ENCODE measurements at places on chromosomes 2 and 18. TPM values are rescaled to one million over a fixed set of nuclear protein-coding genes. Genes with fewer than 3 reads are reported as not detected.
A peak's percentile ranks its signal among the peaks of the same experiment; 100 is the strongest.

UNC80 gene
- total RNA-seq, result 0.27 TPM

ATG4B gene
- 83.2 TPM for total RNA-seq

ING5 gene
- 15.8 TPM for total RNA-seq

ABCG5 gene
- total RNA-seq, result not detected

ERMN gene
- total RNA-seq, result 0.14 TPM

CD207 gene
- not detected for total RNA-seq

ABCG8 gene
- total RNA-seq, result not detected

- peak overlapping the region; percentile 85 for H3K27ac ChIP-seq
- no peak overlapping the region for H3K4me3 ChIP-seq
- no peaks in the 10 kb centered on the region for H3K36me3 ChIP-seq
- H3K27me3 ChIP-seq, result no peaks in the 10 kb centered on the region
These were observed 100.2 kb upstream of the FOSL2 start for GRCh38 chr2:28292491-28292890.

- peaks cover 2% of the 10 kb centered on the region for H3K27me3 ChIP-seq
- DNase-seq, result no peak
- no peaks in the 10 kb centered on the region for H3K36me3 ChIP-seq
These were observed 142.3 kb downstream of the TMEM163 start for GRCh38 chr2:134576478-134576877.

DNA sequence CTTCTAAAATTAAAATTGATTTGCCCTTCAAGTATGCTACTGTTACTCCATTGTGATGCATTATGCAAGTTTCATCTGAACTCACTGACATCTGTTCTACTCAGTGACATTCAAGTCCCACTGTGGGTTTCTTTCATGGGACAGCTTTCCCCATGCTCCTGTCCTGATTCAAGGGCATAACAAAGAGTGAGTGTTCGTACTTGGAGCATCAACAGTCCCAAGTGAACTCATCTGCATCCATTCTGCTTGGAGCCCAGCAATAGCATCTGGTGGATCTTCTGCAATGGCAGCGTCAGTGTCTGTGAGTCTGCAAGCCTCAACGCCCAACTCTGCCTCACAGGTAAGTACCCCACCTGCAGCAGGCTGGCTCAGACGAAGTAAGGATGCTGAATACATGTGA, 27.5 kb downstream of the BUB1 start:
- H3K27ac ChIP-seq, result no peak overlapping the region
- no peaks in the 10 kb centered on the region for H3K27me3 ChIP-seq
- H3K4me1 ChIP-seq, result no peaks in the 10 kb centered on the region
- H3K4me3 ChIP-seq, result no peak overlapping the region
- DNase-seq, result no peak
- H3K36me3 ChIP-seq, result peaks cover 32% of the 10 kb centered on the region

DNA sequence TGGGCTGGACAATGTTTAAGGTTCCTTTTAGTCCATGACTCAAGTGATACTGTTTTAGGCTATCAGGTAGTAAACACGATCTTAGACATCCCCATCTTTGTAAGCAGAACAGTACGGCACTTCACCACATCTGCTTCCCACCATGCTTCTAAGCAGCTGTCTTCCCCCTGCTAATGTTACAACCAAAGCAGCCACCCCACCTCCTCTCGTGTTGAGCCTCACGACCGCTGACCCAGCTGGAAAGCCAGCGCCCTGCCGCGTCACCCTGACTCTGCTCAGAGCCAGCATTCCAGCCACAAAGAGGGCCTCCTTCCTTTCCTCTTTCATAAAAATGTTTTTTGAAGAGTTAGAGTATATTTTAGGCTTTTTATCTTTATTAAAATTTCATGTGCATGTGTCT, 9.4 kb downstream of the MTERF4 start:
- peaks cover 27% of the 10 kb centered on the region for H3K36me3 ChIP-seq
- H3K27ac ChIP-seq, result no peak overlapping the region
- H3K4me3 ChIP-seq, result no peak overlapping the region
- H3K27me3 ChIP-seq, result no peaks in the 10 kb centered on the region
- no peaks in the 10 kb centered on the region for H3K4me1 ChIP-seq

DNA sequence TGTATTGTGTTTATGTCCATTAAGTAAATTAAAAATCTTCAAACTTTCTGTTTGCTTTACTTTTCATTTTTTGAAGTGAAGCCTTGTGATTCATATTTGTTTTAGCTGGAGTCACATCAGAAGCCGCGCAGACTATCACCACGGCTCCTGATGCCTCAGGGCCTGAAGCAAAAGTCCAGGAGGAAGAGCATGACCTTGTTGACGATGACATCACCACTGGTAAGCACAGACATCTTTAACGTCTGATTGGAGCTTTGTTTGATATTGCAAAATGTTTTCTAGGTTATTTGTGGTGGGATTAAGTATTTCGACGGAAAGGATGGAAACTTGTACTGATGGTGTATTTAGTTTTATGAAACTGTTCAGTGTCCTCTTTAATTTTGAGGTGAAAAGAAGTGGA, 164.8 kb downstream of the WDR7 start:
- no peaks in the 10 kb centered on the region for H3K36me3 ChIP-seq
- H3K27ac ChIP-seq, result no peak overlapping the region
- DNase-seq, result no peak
- no peak overlapping the region for H3K4me3 ChIP-seq
- H3K27me3 ChIP-seq, result no peaks in the 10 kb centered on the region

- no peaks in the 10 kb centered on the region for H3K27me3 ChIP-seq
- no peak for DNase-seq
- no peaks in the 10 kb centered on the region for H3K4me1 ChIP-seq
- H3K27ac ChIP-seq, result no peak overlapping the region
These were observed 32.3 kb downstream of the TMEM37 start for GRCh38 chr2:119463990-119464389.

GRCh38 chr18:59902131-59902992, 2.6 kb downstream of the PMAIP1 start:
- peak; percentile 94 for DNase-seq
- no peaks in the 10 kb centered on the region for H3K27me3 ChIP-seq
- peak overlapping the region; percentile 92 for H3K27ac ChIP-seq
- H3K4me3 ChIP-seq, result peak overlapping the region; percentile 94

DNA sequence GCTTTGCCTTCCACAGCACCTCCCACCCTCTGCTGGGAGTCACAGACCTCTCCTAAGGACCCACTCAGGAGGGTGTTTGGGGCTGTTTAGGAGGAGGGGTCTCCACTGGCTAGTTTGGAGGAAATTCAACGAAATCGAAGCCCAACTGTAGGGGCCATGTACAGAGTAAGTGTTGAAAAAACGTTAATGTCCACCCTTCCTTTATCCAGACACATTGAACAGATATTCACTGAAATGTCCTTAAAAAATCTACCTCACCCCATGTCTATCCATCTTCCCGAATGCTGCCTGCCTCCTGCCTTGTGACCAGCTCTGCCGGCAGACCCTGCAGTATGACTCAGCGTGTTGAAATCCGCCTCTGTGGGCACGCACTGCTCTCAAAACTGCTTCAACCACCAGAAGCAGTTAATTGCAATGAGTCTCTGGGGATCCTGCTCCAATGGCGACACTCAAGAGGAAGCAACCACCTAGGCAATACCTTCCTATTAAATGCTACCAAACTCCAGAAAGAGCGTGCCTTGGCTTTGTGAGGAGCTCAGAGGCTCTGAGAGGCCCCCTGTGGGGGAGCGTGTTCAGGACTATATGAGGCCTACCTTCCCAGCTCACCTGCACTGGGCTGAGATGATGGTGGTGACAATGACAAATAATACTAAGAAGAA, 61.4 kb upstream of the RTN4 start:
- H3K4me3 ChIP-seq, result peak overlapping the region; percentile 20
- no peaks in the 10 kb centered on the region for H3K36me3 ChIP-seq
- peak overlapping the region; percentile 92 for H3K27ac ChIP-seq
- DNase-seq, result peak; percentile 96
- H3K27me3 ChIP-seq, result no peaks in the 10 kb centered on the region

DNA sequence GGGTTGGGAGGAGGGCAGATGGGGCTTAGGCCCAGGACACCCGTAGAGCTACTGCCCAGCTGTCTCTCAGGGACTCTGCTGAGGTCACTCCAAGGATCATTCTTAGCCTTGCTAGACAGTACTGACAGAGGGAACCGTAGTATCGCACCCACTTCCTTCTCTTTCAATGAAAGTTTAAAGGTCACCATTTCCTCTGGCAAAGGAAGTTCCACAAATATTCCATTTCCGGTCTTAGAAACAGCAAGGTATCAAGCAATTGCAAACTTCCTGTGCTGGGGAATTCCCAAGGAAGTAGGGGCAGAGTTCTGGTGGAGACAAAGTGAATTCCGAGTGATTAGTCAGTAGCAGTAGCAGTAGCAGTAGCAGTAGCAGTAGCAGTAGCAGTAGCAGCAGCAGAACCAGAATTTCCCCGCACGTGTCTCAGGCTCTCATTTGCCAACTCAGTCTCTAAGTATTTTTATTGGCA, 24.7 kb downstream of the IL1B start:
- H3K4me3 ChIP-seq, result no peak overlapping the region
- peak; percentile 84 for DNase-seq
- H3K27ac ChIP-seq, result peak overlapping the region; percentile 94
- no peaks in the 10 kb centered on the region for H3K27me3 ChIP-seq
- peaks cover 33% of the 10 kb centered on the region for H3K4me1 ChIP-seq
- no peaks in the 10 kb centered on the region for H3K36me3 ChIP-seq

GRCh38 chr18:2302628-2303516, 268.4 kb downstream of the METTL4 start:
- H3K4me1 ChIP-seq, result peaks cover 24% of the 10 kb centered on the region
- no peak overlapping the region for H3K4me3 ChIP-seq
- DNase-seq, result peak; percentile 67
- no peaks in the 10 kb centered on the region for H3K36me3 ChIP-seq

DNA sequence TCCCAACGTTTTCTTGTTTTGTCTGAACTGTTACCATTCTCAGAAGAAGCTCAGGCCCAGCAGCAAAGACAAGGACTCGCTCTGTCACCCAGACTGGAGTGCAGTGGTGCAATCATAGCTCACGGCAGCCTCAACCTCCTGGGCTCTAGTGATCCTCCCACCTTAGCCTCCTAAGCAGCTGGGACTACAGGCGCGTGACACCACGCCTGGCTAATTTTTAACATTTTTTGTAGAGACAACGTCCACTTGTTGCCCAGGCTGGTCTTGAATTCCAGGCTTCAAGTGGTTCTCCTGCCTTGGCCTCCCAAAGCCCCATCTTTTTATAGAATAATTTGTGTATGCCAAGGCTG, 2.0 kb upstream of the SMYD5 start:
- peaks cover 3% of the 10 kb centered on the region for H3K4me1 ChIP-seq
- no peak overlapping the region for H3K27ac ChIP-seq
- no peaks in the 10 kb centered on the region for H3K36me3 ChIP-seq
- no peak for DNase-seq
- no peak overlapping the region for H3K4me3 ChIP-seq
- H3K27me3 ChIP-seq, result peaks cover 5% of the 10 kb centered on the region

DNA sequence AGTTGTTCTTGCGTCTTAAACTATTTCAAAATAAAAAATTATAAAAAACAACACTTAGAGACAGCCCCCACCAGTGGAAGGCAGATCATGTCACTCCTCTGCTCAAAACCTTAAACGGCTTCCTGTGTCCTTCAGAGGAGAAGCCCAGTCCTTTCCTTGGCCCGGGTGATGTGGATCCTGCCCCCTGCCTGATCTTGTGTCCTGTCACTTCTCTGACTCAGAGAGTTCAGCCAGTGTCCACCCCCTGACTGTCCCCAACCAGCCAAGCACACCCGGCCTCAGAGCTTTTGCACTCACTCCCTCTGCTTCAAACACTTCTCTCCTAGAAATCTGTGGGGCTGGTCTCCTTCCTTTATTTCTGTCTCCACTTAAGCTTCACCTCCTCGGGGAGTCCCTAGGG, 35.4 kb downstream of the TOGARAM2 start:
- no peak for DNase-seq
- peaks cover 33% of the 10 kb centered on the region for H3K4me1 ChIP-seq
- no peaks in the 10 kb centered on the region for H3K36me3 ChIP-seq
- H3K27ac ChIP-seq, result no peak overlapping the region
- H3K4me3 ChIP-seq, result no peak overlapping the region

GRCh38 chr2:52238782-52239181, 1206.8 kb upstream of the NRXN1 start:
- H3K27me3 ChIP-seq, result no peaks in the 10 kb centered on the region
- no peaks in the 10 kb centered on the region for H3K36me3 ChIP-seq
- DNase-seq, result no peak
- no peak overlapping the region for H3K4me3 ChIP-seq

GRCh38 chr2:144937910-144938709, 418.2 kb upstream of the ZEB2 start:
- H3K36me3 ChIP-seq, result no peaks in the 10 kb centered on the region
- H3K27ac ChIP-seq, result peak overlapping the region; percentile 68
- peak; percentile 76 for DNase-seq
- H3K4me3 ChIP-seq, result no peak overlapping the region

- no peaks in the 10 kb centered on the region for H3K4me1 ChIP-seq
- H3K36me3 ChIP-seq, result no peaks in the 10 kb centered on the region
- H3K27ac ChIP-seq, result no peak overlapping the region
- DNase-seq, result no peak
These were observed 450.1 kb upstream of the PKDCC start for GRCh38 chr2:41597680-41598079.

GRCh38 chr18:27713037-27713737, 463.7 kb downstream of the CDH2 start:
- no peak for DNase-seq
- peaks cover 32% of the 10 kb centered on the region for H3K4me1 ChIP-seq
- no peak overlapping the region for H3K4me3 ChIP-seq
- H3K36me3 ChIP-seq, result no peaks in the 10 kb centered on the region
- H3K27me3 ChIP-seq, result no peaks in the 10 kb centered on the region

DNA sequence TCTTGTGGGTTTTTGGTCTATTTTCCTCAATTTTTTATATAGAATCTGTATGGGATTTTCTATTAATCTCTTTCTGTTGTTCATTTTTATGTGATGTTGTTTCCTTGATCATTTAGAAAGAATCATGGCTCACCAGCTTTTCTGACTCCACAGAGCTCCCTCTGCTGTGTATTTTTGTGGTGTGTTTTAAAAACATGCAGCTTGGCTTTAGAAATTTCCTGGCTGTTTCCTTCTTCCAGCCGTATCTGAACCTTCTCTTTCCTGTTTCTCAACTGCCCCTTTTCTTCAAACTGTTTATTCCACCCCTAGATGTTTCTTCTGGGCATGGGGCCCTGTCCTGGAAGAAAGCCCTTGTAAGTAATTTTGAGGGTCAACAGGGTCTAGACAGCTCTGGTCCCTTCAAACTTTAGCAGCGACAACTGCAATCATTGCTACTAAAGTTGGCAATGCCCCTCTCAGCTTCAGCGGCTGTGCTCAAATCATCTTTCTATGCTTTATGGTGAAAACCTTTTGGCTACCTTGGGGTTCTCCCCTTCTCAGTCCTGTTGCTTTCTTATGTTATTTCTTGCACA, 17.6 kb upstream of the COPS8 start:
- H3K36me3 ChIP-seq, result no peaks in the 10 kb centered on the region
- DNase-seq, result no peak
- no peak overlapping the region for H3K4me3 ChIP-seq
- no peak overlapping the region for H3K27ac ChIP-seq

- no peaks in the 10 kb centered on the region for H3K36me3 ChIP-seq
- no peak for DNase-seq
- H3K27ac ChIP-seq, result no peak overlapping the region
- H3K4me1 ChIP-seq, result no peaks in the 10 kb centered on the region
These were observed 34.3 kb downstream of the EN1 start for GRCh38 chr2:118813111-118813510.

- no peaks in the 10 kb centered on the region for H3K4me1 ChIP-seq
- H3K27me3 ChIP-seq, result no peaks in the 10 kb centered on the region
- no peak for DNase-seq
- H3K4me3 ChIP-seq, result no peak overlapping the region
These were observed 191.9 kb upstream of the CRIM1 start for GRCh38 chr2:36163520-36164254.
